ENCODE measurements at places on chromosomes 7 and 10. TPM values are rescaled to one million over a fixed set of nuclear protein-coding genes. Genes with fewer than 3 reads are reported as not detected.

Gene TMEM229A
- total RNA-seq = not detected

Gene KIAA1217
- total RNA-seq = 23.5 TPM

Gene NOD1
- total RNA-seq = 43.5 TPM

Gene FBXL15
- 16.0 TPM for total RNA-seq

Gene GDF2
- not detected for total RNA-seq

Gene PARP12
- total RNA-seq = 100 TPM

Gene GPRIN2
- 56.2 TPM for total RNA-seq

Gene COL1A2
- total RNA-seq = 321 TPM

Gene TLX1
- total RNA-seq = not detected

- no peak for DNase-seq
These were observed 173.9 kb downstream of the ZNF438 start for GRCh38 chr10:30857803-30858202.

Gene TBC1D12
- 11.1 TPM for total RNA-seq

- peak; percentile 90 for DNase-seq
These were observed at the start of gene PRKAG2 for GRCh38 chr7:151876899-151877777. Gene PRKAG2, minus strand, starts transcription at chr7:151877115. Its CDS starts 495 bp downstream, at chr7:151876620.

DNA sequence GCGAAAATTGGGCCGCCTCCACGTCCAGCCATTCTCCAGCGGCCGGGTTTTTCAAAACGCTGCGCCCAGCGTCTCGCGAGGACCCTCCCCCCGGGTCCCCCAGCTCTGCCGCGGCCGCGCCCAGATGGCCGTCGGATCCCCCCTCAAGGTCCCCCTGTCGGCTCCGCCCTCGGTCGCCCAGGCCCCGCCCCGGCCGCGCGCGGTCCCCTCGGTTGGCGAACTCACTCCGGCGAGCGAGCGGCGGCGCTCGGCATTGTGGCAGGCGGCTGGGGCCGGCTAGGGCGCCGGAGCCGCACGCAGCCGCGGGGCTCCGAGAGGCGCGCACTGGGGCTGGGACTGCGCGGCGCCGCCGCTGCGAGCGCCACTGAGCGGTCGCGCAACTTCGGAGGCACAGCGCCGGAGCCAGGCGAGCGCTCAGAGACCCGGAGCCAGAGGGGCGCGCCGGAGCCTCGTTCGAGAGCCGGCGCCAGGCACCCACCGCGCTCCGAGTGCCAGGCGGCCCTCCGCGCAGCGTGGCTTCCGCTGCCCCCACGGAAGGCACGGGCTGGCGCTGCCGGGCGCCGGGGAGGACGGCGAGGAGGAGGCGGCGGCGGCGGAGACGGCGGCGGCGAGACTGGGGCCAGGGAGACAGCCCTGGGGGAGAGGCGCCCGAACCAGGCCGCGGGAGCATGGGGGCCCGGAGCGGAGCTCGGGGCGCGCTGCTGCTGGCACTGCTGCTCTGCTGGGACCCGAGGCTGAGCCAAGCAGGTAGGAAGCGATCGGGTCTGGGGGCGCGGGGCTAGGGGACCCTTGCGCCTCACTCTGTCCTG lies at the start of gene UNC5B:
UNC5B (plus strand) TSS at position 253 of the 809 bp plus-strand sequence; CDS start at position 669, 416 bp downstream.
- peak; percentile 96 for DNase-seq

DNA sequence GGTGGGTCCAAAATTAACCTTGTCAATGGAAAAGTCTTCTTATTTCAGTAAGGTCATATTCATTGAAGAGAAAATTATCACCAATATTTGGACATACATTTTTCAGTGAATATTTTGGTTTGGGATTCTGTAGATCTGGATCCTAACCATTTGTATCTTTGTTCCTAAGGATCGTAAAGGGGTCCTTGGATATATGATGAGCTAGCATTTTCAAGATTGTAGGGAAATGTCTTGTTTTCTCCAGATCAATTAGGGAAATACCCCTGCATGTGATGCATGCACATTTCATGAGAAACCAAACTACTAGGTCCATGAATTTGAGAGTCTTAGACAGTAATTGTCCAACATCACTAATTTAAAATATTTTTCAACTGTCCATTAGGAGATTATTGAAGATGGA lies 18.0 kb downstream of the DNTT start:
- DNase-seq = no peak

Gene TMEM178B
- 1.4 TPM for total RNA-seq

Gene SNCG
- total RNA-seq = 17.2 TPM

DNA sequence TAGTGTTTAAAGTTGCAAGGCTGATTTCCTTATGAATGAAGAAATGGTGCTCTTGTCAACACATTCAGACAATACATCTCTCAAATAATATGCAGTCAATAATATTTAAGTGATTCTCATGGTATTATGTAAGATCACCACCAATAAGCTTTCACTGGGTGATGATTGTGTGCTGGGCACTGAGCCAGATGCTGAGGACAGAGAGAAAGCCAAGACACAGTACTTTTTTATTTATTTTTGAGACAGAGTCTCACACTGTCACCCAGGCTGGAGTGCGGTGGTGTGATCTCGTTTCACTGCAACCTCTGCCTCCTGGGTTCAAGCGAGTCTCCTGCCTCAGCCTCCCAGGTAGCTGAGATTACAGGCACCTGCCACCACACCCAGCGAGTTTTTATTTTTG lies 130.6 kb upstream of the LSM8 start:
- DNase-seq = no peak

- no peak for DNase-seq
These were observed 72.9 kb downstream of the AOAH start for GRCh38 chr7:36651404-36651803.

Gene CNPY1
- total RNA-seq = not detected

Gene TMEM26
- 0.46 TPM for total RNA-seq

DNA sequence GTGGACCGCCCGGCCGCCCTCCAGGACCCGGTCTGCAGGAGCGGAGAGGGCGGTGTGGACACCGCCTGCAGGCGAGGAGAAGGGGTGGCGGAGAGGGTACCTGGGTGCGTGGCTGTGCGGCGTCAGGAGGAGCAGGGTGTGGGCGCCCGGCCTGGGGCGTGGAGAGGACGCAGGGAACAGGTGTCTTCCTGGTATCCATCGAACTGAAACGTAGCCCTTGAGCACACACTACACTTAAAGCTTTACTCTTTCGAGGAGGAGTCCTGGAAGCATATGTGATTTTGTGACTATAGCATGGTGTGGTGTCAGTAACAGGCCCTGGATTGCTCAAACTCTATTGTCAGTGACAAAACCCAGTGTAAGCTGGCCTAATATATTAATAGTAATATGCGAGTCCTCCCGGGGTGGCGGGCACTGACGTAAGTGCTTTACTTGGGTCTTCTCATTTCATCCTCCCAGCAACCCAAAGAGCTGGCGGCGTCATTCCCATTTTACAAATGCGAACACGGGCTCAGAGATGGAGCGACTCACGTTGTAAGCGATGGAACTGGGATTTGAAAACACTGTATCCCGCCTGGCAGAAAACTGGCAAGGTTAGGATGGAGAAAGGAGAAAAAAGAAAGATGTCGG lies 508 bp upstream of the TECPR1 start:
- DNase-seq = no peak

DNA sequence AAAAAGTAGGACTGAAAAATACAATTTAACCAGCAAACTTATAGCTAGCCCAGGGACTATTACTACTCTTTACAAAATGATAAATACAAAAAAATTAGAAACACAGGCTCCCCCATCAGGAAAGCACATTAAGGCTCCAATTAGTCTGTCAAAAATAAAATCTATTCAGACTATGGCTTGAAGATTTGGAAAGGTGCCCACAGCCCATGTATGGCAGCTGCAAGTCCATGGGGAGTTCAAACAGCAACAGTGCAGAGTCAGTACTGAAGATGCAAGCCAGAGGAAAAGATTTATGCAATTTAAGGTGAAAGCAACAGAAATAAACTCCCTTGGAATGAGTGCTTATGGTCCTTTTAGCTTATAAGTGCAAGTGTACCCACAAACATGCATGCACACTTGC lies 29.7 kb downstream of the IMMP2L start:
- DNase-seq = no peak

DNA sequence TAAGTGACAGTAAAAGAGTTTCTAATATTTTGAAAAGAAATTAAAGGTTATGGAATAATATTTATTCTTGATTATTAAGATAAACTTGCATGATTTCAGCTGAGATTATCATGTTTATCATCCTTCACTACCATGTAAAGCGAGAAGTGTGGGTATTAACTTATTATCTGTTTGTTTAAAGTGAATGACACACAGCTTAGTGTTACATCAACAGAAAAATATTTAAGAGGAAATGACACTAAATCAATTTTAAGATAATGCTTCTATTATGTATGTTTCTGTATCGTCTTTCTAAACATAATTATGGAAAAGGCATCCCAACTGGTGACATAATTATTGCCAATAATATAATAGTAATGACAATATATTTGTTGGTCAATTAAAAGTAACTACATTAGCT lies 213.1 kb downstream of the PCDH15 start:
- no peak for DNase-seq

DNA sequence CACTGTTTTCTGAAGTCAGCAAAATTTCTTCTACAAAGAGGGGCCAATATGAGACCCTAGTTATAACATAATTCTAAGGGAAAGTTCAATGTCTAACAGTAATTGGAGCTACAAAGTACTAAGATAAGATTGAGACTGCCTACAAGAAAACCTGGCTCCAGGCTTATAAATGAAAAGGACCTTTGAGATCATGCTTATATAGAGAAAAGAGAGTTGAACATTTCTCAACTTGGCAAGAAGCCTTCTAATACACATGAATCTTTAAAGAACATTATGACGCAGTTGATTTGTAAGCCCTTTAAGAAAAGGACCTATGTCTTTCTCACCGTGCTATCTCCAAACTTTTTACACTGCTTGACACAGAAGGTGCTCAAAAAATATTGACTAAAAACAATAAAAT lies 87.9 kb downstream of the TPK1 start:
- no peak for DNase-seq

- DNase-seq = no peak
These were observed 373.7 kb upstream of the MKI67 start for GRCh38 chr10:128499956-128500355.

DNA sequence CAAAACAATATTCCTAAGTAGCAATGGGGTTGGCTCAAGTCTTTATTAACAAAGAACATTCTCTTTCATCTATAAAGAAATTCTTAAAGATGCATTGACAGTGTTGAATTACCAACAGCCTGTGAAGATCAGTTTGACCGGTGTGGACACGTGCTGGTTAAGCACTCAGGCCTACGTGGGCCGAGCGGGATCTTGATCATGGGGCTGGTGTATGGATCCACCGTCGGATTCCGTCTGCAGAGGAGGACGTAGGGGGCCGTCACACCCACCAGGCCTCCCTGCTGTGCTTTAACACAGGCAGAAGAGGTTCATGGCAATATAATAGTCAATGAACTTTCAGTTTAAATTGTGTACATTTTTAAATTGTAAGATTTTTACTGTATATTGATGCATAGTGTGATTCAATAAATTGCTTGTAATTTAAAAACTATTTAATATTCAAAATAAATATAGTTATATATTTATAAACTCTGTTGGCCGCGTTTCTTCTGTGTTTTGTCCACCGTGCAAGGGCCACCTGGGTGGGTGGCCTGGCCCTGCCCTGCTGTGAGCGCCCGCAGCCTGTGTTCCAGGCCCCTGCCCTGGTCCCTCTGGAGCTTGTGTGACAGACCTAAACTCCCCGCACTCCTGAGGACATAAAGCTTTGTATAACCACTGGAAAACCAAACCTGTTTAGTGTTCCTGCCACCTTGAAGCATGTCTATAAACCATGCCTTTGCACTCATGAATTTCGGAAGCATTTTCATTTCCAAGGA lies 1.9 kb upstream of the BHLHA15 start:
- peak; percentile 38 for DNase-seq

DNA sequence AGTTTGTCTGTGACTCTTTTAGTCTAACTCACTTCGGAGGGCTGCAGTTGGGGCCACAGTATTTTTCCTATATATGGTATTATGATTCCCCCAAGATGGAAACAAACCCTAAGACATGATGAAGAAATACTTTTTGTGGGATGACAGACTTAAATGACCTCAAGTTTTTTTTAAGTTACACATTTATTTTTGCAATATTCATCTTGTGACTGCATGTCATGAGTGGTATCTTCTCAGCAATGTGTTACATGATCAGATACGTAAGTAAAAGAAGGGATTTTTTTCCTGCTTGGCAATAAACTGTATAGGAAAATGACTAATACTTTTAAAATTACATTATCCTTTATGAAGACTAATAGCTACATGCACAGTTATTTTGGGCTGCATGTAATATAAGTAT lies 57.8 kb downstream of the OR13A1 start:
- no peak for DNase-seq

DNA sequence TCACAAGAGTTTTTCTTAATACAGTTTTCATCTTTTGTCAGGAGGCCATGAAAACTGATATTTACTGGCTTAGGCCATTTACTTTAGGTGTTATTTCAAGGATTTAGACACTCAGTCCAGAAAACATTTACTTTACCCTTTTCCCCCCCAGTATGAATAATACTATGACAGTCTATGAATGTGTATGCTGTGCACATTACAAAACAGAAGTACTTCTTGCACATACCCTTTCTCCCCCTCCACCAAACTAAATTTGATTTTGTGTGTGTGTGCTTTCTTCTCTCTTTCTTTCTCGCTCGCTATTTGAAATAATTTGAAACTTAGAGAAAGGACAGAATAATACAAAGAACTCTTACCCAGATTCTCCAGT lies 41.3 kb downstream of the RBM33 start:
- DNase-seq = no peak

GRCh38 chr7:79761876-79762429 lies 308.5 kb upstream of the MAGI2 start:
- no peak for DNase-seq

- no peak for DNase-seq
These were observed 441 bp downstream of the FBH1 start for GRCh38 chr10:5890452-5890915.

Gene PTPRZ1
- 3.6 TPM for total RNA-seq

Gene TRIM50
- total RNA-seq = 0.20 TPM

- no peak for DNase-seq
These were observed 48.5 kb upstream of the LAMB1 start for GRCh38 chr7:108051454-108051853.

- DNase-seq = no peak
These were observed 429.6 kb downstream of the ADRA2A start for GRCh38 chr10:111506266-111507034.

Gene FAM25C
- total RNA-seq = not detected

DNA sequence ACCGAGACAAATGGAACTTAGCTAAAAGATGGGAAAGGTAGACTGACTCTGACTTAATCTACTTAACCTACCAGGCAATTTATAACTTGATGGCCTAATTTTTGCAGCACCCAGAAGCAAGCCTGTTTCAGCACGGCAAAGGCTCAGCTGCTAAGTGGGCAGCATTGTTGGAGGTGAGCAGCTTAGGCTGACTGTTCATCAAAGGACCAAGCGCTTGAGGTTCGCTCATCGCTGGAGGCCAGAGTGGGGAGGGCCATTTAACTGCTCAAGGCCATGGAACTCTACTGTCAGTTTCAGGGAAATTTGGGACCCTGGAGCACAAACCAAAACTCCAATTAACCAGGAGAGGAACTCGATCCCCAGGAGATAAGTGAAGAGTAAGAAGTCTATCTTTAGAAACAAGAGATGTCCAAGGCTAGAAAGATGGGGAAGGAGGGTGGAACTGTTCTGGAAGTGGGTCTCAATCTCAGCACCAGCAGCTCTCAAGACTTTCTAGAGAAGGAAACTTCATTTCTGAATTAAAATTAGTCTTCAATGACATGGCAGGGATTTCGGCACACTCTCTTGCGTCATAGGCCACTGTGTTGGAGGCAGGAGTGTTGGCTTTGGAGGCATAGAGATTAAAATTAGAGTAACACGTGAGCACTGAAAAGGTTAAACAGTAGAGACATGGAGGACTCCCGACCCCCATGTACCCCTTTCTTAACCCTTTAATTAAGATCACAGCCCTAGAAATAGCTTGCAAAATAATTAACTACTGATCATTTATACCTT lies 43.1 kb downstream of the EGFR start:
- no peak for DNase-seq

All from upper lobe of right lung (tissue), 1 donor.